Activated CD4-positive, alpha-beta T cell treated with anti-CD3 and anti-CD28 coated beads, Interleukin-2, Interleukin-6, amounts not matched to agents 100 ng/mL and 50 ng/mL, durations not matched to agents 16 hours and 8 hours (primary cell): ENCODE measurements at places on chromosomes 2 and 18.

DNA sequence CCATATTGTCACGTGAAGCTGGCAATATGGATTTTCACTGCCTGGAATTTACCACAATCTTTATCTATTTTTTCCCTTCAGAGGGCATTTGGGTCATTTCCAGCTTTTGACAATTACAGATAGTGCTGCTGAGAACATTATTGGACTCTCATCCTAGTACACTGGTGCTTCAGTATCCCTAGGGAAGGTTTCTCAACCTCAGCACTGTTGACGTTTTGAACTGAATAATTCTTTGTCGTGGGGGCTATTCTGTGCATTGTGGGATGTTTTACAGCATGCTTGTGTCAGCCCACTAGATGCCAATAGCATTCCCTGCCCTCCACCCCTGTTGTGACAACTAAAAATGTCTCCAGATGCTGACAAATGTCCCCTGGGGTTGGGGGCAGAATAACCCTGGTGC is 185.7 kb downstream of the TPGS2 start:
- DNase-seq = no peak

DNA sequence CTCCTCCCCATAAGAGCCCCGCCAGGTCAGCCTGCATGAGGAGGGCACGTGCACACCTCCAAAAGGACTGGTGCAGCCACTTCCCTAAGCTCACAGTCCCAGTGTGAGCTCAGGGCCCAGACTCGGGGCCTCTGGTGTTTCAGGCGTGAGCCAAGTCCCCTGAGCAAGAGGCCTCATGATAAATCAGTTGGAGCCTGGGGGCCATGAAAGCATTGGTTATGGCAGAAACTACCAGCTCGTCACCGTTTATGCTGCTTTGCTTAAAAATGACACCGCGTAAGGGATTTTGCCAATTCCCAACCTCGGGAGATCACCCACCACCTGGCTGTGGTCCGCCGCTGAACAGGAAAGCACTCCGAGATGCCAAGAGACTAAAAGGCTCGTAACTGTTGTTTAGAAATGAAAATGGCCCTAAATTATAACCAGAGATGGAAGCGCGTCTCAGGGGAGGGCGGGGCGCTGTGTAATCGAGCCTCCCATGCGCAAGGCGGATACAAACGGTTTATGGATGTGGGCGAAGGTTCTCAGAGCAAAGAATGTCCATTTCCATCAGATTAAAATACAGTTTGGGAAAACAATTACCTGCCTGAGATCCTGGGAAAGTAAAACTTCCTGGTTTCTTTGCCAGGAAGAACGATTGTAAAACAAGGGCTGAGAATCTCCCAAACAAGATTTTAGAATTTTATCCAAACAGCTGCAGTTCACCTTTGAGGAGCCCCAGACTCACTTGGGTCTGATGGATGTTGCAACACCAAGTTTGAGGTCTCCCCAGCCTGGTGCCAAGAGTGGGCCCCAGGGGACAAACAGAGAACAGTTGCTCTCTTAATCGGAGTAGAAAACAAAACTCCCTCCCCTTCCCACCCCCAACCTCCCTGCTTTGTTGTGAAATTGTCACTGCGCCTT is 141.4 kb downstream of the BCL2 start:
- DNase-seq = no peak

GRCh38 chr2:184452907-184453306 is 145.4 kb upstream of the ZNF804A start:
- DNase-seq = no peak

DNA sequence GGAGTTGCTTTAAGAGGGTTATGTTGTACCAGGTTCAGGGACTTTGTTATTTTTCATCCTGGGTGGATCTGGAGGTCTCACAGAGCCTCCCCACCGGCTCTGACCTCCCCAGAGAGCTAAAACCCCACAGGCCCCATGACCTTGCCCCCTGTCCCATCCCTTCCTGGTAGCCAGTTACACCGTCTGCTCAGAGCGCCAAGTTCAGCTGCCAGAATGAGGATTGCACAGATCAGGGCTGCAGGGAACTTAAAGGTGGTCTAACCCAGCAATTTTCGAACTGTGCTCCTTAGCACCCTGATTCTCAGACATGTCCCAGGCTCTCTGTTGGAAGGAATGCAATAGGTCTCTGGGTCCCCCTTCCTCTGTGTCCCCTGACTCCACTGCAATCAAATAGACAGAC is 32.1 kb downstream of the ATOH8 start:
- DNase-seq = no peak

GRCh38 chr2:173235947-173236803 is 118.5 kb upstream of the CDCA7 start:
- DNase-seq = no peak

DNA sequence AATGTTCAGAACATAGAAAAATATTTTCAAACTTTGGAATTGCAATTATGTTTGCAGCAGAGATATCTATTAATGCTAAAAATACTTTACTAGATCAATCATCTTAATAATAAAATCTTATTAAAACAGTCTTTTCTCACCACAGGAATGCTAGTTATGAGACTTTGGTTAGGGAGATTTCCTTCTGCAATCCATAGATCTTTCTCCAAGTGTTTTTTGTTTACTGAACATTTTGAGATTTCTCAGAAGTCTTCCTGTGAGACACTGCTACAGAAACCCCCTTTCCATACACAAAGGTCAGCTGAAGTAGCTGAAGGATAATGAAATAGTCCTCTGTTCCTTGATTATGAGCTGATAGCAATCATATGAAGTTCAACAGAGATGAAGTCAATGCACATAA is 59.4 kb upstream of the RAPH1 start:
- no peak for DNase-seq

DNA sequence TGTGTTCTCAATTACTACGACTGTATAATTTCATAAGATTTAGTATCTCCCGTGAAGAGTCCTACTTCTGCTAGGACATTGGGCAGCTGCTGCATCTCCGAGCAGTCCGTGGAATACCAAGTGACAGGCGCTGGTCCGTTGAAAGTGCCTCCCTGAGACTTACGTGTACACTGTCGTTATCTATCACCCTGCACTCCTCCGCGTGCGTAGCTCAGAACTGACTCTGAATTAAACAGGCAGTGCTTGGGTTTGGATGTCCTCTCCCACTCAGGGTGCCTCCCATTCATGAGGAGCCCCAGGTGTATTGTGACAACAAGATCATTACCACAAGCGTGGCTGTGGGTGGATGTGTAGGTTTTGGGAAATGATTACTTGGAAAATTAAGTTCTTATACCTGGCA is 148.4 kb downstream of the SH3RF3 start:
- DNase-seq = no peak

DNA sequence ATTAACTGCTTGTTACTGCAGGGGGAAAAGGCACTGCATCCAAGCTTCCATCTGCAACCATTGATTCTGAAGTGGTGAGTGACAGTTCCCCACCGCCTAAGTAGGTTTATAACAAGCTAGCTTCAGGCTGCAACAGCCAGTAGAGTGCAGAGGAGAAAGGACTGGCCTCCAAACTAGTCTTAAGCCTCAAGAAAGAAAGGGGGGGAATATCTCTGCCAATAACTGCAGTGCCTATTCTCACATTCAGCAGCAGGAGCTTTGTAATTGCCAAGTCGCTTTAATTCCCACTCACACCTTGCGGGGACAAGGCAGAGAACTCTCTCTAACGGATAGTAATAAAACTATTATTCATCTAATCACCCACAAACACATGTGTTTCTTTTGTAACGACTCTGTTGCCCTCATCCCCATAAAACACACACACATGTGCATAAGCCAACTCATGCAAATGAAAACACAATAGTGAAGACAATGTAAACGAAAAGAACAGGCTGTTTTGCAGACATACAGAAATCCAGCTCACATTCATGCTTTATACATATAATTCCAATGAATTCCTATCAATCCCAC is 1963.3 kb upstream of the PIK3C3 start:
- no peak for DNase-seq
